ENCODE measurements at places on chromosomes 1 and 21.

DNA sequence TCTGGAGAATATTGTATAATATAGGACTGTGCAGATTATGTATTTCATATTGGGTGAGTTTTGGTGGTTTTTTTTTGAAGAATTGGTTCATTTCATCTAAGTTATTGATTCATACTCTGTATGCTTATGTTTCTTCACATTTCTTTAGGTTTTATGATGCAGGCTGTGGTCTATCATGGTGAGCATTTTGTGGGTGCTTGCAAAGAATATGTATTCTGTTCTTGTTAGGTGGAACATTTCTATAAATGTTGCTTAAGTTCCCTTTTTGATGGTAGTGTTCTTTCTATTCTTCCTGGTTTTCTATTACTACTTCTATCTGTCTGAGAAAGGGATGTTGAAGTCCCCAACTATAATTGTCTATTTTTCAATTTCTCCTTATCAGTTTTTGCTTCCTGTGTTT is 42.6 kb downstream of the PKN2 start:
- no peak for DNase-seq

DNA sequence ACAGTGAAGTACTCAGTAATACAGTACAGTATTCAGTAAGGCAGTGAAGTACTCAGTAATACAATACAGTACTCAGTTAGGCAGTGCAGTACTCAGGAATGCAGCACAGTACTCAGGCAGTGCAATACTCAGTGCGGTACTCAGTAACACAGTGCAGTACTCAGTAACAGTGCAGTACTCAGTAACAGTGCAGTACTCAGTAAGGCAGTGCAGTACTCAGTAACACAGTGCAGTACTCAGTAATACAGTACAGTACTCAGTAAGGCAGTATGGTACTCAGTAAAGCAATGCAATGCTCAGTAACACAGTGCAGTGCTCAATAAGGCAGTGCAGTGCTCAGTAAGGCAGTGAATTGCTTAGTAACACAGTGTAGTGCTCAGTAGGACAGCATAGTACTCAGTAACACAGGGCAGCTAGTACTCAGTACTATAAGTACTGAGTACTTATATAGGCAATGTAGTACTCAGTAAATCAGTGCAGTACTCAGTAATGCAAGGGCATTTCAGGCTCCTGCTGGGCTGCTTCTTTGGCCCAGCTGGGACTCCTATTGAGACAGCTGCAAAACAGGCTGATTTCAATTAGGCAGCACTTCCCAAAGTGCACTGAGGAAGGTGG is 411.3 kb downstream of the DISC1 start:
- DNase-seq: peak; percentile 58

DNA sequence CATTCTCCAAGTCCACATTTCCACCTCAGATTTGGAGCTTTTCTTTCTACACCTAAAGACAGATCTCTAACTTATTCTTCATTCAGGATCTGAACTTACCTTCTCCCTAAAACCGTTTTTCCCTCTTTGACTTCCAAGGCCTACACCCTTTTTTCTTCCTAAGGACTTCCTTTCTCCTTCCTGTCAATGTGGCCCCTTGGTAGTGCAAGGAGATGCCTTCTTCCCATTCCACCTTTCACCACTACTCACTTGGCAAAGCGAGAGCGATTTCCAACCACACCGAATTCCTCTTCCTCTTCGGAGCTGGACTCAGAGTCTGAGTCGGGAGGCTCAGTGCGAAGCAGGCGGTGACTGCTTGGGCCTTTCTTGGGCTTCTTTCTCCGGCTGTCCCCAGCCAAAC is 1.3 kb downstream of the EFCAB14 start:
- no peak for DNase-seq

- no peak for DNase-seq
Observed at GRCh38 chr21:35506352-35506751, 457.2 kb upstream of the RUNX1 start.

DNA sequence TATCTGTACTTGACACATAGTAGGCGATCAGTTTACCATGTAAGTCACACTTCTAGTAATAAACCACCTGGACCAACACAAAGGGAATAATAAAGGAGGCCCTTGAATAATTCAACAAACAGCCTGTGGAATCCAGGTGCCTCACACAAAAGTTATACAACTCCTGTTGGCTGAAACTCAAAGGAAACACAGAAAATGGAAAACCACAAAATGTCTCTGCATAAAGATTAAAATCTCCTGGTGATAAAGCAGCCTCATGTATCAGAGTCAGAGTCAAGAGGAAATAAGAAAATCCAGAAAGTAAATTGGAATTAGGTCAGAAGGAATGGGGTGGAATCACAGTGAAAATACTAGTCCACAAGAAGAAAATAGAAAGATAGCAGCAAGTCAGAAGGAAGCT is 592.5 kb downstream of the NPHP4 start:
- DNase-seq: no peak

DNA sequence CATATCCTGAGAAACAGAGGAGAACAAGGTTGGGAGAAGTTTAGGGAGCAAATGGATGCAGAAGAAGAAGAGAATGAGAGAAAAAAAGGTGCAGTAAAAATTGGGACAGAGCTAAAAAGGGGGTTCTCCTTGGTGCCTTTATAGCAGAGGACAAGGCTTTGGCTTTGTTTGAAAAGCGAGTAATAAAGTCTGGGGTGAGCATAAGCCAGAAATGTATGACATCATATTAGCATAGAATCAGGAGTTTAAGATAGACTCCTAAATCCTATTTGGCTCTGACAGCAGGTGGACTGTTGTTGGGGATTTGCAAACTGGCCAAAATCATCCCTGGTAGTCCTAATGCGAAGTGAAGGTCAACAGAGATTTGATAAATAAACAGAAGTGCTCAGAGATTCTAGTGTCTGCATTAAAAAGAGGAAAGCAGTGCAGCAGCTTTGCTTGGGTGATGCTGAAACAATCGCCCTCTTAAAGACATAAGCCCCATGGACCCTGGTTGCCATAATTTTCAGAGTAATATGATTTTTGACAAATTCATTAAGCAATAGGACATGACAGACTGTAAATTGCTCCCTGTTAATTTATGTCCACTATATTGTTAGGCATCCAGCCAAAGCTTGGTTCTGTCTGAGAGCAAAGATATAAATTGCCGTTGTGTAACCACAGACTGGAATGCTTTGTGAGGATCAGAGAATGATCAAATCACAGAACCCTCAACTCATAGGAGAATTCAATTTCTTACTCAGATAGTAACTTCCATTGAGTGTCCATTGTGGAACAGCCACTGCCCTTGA is 385.0 kb upstream of the NFIA start:
- peak; percentile 85 for DNase-seq

DNA sequence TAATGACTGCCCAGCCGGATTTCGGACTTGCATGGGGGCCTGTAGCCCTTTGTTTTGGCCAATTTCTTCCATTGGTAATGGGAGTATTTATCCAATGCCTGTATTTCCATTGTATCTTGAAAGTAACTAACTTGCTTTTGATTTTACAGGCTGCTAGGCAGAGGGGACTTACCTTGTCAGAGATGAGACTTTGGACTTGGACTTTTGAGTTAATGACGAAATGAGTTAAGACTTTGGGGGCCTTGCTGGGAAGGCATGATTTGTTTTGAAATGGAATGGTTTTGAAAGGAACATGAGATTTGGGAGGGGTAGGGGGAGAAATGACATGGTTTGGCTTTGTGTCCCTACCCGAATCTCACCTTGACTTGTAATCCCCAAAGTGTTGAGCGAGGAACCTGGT is 9.6 kb downstream of the UBE2G2 start:
- no peak for DNase-seq

DNA sequence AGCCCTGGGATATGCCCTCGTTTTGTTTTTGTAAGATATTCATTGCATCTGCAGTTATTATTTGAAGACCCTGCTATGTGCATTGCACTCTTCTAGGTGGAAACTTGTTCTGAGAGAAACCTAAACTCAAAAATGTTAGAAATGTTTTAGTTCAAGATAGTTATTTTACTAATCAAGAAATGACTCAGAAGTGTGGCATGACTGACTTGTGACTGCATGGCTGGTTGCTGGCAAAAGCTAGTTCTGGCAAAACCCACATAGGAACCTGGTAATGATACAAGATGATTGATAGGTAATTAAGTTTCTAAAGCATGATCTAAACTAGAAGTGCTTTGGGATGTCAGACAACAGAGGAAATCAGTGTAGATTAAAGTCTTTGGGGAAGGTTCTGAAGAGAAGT is 33.8 kb upstream of the NFASC start:
- no peak for DNase-seq

DNA sequence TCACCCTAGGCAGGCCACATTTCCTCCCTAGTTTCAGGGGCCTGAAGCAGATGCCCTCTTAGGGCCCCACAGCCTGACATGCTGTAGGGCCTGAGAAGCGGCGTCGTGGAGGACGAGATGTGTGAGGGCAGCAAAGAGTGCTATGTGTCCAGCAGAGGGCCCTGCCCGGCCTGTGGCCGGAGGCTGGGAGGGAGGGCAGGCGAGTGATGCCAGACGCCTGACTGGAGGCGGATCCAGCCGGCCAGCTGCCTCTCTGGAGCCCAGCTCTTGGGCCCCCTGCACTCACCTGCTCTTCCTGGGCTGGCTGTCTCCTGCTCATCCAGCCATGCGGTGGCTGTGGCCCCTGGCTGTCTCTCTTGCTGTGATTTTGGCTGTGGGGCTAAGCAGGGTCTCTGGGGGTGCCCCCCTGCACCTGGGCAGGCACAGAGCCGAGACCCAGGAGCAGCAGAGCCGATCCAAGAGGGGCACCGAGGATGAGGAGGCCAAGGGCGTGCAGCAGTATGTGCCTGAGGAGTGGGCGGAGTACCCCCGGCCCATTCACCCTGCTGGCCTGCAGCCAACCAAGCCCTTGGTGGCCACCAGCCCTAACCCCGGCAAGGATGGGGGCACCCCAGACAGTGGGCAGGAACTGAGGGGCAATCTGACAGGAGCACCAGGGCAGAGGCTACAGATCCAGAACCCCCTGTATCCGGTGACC is at the start of gene GPR37L1:
GPR37L1 (plus strand) TSS at position 279 of the 697 bp plus-strand sequence; CDS start at position 326, 47 bp downstream.
- peak; percentile 43 for DNase-seq

DNA sequence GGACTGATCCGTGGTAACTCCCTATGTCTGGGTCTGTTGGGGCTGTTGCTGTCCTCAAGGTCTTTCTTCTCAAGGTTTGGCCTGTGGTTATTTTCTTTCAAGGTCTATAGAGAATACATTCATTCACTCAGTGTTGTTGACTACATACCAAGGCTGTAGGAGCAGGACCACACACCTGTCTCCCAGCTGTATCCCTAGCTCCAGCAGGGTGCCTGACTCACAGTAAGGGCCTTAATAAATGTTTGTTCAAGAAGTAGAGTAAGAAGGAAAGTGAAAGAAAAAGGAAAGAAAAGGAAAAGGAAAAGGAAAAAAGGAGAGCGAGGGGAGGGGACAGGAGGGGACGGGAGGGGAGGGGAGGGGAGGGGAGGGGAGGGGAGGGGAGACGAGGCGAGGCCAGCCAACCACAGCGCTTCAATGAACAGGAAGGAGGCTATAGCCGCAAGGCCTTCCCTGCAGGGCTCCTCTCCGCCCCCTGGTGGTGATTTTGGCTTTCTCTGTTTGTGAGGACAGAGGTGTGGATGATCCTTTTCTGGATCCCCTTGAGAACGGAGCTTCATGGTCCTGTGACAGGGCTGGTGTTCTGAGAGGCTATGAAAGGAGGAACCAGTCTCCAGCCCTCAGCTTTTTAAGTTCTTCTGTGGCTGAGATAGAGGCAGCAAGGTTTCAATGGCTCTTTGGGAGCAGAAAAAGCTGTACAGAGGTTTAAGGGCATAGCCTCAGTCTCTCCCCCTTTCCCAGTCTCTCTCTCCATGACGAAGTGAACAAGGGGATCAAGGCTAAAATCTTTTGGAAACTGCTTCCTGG is 30.6 kb upstream of the LCE5A start:
- DNase-seq: peak; percentile 47

DNA sequence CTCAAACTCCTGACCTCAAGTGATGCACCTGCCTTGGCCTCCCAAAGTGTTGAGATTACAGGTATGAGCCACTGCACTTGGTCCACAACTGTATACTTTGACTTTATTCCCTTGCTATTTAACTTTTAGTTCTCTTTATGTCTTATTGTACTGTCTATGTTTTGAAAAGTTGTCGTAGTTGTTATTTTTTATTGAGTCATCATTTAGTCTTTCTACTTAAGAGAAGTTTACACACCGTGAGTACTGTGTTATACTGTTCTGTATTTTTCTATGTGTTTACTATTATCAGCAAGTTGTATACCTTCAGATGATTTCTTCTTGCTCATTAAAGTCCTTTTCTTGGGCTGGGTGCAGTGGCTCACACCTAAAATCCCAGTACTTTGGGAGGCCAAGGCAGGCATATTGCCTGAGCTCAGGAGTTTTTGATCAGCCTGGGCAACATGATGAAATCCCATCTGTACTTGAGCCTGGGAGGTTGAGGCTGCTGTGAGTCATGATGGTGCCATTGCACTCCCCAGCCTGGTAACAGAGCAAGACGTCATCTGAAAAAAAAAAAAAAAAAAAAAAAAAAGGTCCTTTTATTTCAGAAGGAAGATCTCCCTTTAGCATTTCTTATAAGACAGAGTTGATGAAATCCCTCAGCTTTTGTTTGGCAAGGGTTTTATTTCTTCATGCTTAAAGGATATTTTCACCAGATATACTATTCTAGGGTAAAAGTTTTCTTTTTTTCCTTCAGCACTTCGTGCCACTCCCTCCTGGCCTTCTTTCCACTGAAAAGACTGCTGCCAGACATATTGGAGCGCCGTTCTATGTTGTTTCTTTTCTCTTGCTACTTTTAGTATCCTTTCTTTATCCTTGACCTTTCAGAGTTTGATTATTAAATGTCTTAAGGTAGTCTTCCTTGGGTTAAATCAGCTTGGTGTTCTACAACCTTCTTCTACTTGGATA is 47.6 kb downstream of the TNFSF18 start:
- DNase-seq: no peak

GRCh38 chr1:183635099-183635605 is 431 bp downstream of the ARPC5 start:
- DNase-seq: peak; percentile 84
